ENCODE measurements at places on chromosomes 6 and 20.

GRCh38 chr6:45479834-45480751 is 102.4 kb upstream of the SUPT3H start:
- no peak for DNase-seq

DNA sequence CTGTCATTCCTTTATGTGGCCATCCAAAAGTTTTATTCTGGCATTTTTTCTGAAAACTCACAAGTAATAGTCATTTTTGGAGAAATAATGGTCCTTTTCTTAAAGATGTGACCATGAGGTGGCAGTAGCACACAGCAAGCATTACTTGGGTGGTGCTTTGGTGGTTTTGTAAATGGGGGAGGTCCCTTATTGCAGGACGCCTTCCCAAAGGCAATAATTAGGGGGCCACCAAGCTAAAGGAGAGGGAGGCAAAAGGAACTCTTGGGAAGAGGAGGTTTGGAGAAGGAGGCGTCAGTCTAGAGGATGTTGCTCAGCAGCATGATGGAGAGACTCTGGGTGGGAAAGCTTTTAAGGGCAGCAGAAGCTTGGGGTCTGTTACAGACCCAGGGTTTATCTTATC is 422.6 kb upstream of the MMS22L start:
- DNase-seq: no peak

- DNase-seq: no peak
These were observed 185.1 kb downstream of the COL19A1 start for GRCh38 chr6:70051197-70052124.

- no peak for DNase-seq
These were observed 15.6 kb downstream of the ARG1 start for GRCh38 chr6:131588643-131589042.

- peak; percentile 84 for DNase-seq
These were observed 19.0 kb downstream of the PXDC1 start for GRCh38 chr6:3732345-3733141.

DNA sequence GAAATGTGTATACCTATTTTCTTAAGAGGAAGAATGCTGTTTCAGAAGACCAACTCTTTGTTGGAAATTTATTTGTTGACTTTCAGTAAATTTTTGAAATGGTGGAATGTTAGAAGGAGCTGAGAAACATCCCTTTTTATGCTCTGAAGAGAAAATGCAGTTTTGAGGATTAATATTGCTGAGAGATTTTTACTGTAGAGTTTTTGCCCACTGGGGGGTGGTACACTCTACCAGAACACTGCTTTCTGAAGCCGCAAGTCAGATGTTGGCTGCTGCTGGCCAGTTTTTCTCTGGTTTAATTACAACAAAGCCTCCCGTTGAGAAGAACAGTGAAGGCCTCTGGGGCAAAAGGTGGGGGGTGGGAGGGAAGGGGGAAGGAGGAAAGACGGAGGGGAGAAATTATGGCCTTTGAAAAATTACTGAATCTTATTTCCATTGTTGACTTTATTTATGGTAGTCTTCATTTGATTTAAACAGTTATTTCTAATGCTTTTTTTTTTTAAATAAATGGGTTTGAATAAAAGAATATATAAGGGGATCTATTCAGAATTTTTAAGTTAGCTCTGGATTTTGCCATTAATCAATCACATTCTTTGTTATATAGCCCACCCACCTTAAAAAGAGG is 3.0 kb downstream of the FLRT3 start:
- peak; percentile 47 for DNase-seq

DNA sequence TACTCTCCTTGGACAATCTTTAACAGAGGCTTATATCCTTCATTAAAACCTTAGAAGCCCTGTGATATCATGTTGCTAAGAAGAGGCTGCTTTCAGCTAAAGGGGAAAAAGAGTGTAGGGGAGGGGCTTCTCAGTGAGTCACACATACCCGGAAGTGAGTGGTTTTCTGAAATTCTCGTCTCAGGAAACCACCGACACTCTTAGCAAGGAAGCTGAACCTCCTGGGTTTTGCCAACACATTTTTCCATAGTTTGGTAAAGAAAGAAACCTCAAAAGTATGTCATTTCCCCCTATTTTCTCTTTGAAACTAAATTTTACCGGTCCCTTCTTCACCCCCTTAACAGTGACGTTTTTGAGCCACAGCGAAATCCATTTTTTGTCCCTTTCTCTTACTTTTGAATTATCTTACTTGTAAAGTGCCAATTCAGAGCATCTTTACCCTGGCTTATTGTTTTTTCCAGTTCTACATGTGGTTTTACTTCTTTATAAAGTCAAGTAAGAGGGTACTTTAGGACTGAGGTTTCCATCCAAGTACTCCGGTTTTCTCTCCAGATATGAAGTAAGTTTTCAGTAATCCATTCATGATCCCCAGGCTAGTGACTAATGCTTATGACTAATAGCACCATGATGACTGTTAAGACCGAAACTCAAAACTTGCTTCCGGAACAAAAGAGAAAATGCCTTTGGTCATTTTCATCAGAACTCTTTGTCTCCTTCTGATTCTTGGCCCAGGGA is 219.3 kb downstream of the ARHGAP18 start:
- DNase-seq: peak; percentile 64

GRCh38 chr20:16520154-16520553 is 53.1 kb downstream of the KIF16B start:
- DNase-seq: no peak

DNA sequence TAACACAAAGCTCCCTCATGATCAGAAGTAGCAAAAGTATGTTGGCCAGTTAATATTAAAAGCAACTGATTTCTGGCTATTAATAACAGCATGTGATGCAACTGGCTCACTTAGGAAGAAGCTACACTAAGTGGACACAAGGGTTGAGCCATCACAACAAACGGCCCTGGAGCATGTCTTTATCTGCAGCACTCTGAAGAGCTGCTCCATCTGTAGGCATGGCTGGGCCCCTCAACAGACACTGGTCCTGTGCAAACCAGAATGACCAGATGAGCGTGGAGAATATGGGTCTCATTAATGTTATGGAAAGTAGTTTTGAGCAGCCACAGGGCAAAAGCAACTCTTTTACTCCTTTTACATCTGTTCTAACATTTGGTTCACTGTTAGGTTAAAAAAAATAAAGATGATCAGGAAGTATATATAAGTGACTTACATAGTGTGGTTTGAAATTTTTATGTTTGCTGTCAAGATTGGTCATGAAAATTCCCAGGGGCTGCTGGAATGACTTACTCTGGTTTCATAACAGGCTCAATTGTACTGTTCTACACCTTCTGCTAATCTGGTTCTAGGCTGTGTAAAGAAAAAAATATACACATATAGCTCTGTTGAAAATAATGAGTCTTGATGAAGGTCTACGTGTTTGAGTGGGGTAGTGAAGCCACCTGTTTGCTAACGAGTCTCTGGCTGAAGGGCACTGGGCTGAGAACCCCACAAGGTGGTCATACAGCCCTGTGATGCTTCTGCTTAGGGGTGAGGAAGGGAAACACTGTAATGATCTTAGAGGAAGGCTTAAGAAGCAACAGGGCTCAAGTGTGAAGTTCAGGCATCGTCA is 58.1 kb downstream of the INSM1 start:
- DNase-seq: no peak

- peak; percentile 60 for DNase-seq
These were observed 46.3 kb downstream of the GOPC start for GRCh38 chr6:117555882-117556498.

GRCh38 chr20:40602381-40602780 is 86.7 kb downstream of the MAFB start:
- DNase-seq: no peak

GRCh38 chr6:133756078-133756695 is 132.7 kb upstream of the TCF21 start:
- no peak for DNase-seq

DNA sequence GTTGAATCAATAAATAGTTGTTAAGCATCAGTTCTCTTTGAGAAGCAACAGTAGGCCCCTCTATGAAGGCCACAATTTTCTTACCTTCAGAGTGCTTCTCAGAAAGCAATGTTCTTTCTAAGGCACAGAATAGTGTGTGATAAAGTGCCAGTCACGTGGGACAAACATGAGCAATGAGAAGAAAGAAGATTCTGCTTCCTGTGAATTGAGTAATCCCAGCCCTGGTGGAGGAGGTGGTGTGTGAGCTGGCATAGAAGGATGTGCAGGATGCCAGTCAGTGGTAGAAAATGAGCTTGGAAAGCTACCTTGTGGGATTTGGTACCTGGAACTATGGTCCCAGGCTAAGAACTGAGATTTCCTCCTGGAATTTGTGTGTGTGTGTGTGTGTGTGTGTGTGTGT is 21.7 kb downstream of the KIZ start:
- DNase-seq: no peak

DNA sequence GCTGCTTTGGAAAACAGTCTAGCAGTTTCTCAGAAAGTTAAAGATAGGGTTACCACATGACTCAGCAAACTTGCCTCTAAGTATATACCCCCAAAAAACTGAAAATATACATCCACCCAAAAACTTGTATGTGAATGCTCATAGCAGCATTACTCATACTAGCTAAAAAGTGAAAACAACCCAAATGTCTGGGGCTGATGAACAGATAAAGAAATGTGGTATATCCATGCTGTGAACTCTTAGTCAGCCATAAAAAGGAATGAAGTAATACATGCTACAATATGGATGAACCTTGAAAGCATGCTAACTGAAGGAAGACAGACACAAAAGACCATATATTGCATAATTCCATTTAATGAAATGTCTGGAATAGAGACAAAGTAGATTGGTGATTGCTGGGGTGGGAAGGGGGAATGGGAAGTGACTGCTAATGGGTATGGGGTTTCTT is 79.9 kb upstream of the GLP1R start:
- no peak for DNase-seq

- no peak for DNase-seq
These were observed 20.6 kb downstream of the TNXB start for GRCh38 chr6:32088487-32089049.

- peak; percentile 56 for DNase-seq
These were observed 18.0 kb downstream of the KLHL31 start for GRCh38 chr6:53647462-53648094.

GRCh38 chr6:5132731-5133130 is 47.6 kb downstream of the PPP1R3G start:
- peak; percentile 8 for DNase-seq

DNA sequence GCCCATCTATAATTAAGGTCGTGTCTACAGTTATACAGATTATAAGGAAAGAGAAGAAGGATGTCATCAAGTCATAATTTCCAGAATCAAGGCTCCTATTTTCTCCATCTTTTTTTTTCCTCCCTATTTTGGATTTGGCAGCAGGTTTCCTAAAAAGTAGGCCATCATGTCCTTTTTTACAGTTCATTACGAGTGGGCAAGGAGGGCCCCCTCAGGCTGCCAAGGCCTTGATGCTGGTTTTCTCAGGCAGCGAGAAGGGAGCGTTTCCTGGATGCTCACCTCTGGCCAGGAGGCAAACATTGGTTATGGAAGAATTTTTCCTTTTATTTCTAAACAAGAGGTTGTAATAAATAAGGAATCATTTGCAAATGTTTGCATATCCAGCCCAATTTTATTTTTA is 414.6 kb downstream of the DHX35 start:
- DNase-seq: no peak

GRCh38 chr20:41696428-41696827 is 78.3 kb upstream of the CHD6 start:
- DNase-seq: peak; percentile 57

GRCh38 chr20:17558154-17558940 is 11.5 kb upstream of the DSTN start:
- no peak for DNase-seq

DNA sequence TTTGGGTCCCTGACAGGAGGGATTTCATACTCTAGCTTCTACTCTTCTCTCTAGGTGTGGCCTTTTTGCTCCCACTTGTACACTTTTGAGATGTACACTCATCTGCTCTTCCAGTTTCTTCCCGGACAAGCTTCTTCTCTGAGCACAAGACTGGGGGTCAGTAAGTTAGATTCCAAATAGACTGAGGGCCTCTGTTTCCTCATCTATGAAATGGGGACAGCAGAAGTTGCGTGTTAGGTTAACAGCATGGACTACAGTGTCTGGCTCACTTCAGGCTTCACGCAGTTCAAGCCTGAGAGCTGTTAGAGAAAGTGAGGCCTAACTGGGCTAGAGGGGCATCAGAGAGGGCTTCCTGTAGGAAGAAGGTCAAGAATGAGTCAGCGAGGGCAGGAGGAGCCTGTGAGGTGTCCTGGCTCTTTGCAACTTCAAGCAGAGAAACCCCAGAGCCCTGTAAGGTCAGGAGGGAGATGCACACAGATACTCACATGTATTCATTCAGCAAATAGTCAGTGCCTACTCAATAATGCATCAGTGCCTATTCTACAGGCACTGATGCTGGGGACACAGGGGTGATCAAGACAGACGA is 20.6 kb downstream of the XKR7 start:
- no peak for DNase-seq

- DNase-seq: peak; percentile 68
These were observed 27.8 kb downstream of the RNF8 start for GRCh38 chr6:37381579-37381978.

DNA sequence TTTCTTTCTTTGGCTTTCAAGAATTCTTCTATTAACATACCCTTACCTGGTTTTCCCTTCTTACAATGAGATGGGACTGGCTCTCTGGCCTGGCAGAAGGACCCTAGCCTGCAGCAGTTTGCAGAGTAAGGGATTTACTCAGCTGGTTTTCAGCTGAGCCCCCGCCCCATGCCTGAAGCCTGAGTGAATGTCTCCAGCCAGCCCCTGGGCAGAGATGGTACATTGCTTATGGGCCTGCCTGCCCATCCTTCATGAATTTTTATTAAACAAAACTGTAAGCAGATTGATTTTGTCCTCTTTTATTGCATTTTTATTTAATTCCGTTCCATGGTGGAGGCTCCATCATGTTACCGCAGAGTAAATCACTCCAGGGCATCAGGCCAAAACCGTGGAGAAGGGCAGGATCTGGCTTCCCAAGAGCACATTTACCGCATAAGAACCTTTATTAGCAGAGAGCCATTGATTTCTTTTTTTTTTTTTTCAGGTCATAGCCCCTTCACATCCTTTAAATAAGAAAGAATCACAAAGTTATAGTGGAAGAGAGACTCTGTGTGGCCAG is 316.2 kb downstream of the DHX35 start:
- no peak for DNase-seq

DNA sequence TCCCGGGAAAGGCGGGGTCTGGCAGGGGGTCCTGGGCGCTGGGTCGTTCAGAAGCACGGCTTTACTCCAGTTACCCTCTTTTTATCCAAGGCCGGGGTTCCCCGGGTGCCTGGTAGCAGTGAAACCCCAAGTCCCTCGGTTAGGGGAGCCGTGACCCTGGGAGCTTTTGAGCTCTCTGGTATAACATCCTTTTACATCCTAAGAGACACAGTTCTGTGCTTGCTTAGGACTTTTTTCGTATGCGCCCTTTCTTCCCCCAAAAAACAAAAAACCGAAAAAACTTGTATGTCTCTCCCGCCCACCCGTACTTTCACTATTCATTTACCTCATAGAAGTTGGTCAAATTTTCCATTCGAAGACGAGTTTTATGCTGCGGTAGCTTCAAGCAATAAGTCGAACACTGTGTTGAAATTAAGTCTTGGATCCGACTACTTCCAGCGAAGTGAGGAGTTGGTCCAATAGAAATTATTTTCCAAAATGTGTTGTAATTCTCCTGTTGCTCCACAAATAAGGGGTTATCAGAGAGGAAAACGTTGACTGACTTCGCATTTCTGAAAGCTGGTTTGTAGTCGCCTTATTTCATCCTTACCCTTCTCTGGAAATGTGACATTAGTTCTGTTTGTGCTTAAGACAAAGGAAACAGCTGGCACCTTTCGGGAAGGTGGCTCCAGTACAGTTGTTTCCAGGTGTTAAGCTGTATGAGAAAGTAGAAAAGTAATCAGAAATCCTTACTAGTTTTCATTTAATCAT is 816 bp upstream of the MAN1A1 start:
- DNase-seq: peak; percentile 68

- no peak for DNase-seq
These were observed 76.7 kb upstream of the CARMIL1 start for GRCh38 chr6:25202504-25202903.

- no peak for DNase-seq
These were observed 96.6 kb downstream of the CDYL start for GRCh38 chr6:4872841-4873240.

Measured in small intestine (tissue), 16 donors.